ENCODE measurements at places on chromosomes 12 and 14.

GRCh38 chr12:42234970-42235369, 3.1 kb downstream of the YAF2 start:
- DNase-seq = no peak

GRCh38 chr14:100402631-100403030, 79.5 kb downstream of the SLC25A47 start:
- DNase-seq = peak; percentile 57

DNA sequence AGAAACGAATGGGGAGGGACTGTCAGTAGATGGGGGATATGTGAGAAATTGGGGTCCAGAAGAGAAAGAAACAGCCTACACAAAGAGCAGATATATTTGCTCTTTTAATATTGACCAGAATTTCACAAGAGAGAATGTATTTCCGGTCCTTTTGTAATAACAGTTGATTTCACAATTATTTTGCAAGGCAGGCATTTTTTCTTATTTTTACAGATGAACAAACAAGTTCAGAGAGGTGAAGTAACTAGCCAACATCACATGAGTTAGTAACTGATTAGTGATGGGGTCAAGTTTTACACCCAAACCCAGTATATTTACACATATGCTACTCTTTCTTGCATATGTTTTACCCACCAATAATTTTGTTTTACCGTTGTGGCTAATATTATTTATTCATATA, 188.2 kb downstream of the NAV3 start:
- DNase-seq = no peak

- DNase-seq = peak; percentile 89
Measured at GRCh38 chr14:105537580-105538474, 11.4 kb downstream of the TMEM121 start.

GRCh38 chr12:62128175-62128975, 131.8 kb upstream of the USP15 start:
- no peak for DNase-seq

Measured in GM03348 (cell line).